ENCODE measurements at places on chromosomes 1 and 21. TPM values are rescaled to one million over a fixed set of nuclear protein-coding genes. Genes with fewer than 3 reads are reported as not detected.
A peak's percentile ranks its signal among the peaks of the same experiment; 100 is the strongest.

The PSEN2 gene
- total RNA-seq = 22.1 TPM

The SH2D1B gene
- total RNA-seq = not detected

The C8B gene
- total RNA-seq = not detected

The HCN3 gene
- 4.2 TPM for total RNA-seq

The DMRTA2 gene
- total RNA-seq = not detected

The S100A8 gene
- 1,155 TPM for total RNA-seq

The NID1 gene
- total RNA-seq = 154 TPM

The ACKR1 gene
- 102 TPM for total RNA-seq

The AMPD1 gene
- total RNA-seq = not detected

The SPATA46 gene
- total RNA-seq = not detected

DNA sequence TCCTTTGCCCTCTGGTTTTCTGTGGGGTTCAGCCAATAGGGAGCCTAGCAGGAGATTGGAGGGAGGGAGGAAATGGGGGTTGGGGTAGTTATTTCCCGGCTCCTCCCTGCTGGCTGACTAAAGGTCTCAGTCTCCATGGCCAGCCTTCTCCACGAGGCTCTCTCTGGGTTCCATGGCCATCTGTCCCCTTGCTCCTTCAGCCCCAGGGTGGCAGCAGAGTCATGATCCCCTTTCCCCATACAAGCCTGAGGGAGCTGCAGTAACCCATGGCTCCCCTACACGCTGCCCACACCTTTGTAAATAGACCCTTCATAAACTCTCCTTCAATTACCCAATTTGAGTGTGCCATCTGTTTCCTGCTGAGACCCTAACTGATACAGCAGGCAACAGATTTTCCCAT lies 176.1 kb upstream of the CSF3R start:
- DNase-seq = no peak

GRCh38 chr1:74699331-74699730 lies 25.7 kb upstream of the ERICH3 start:
- no peak for DNase-seq

GRCh38 chr1:111603979-111604378 lies 15.6 kb upstream of the RAP1A start:
- no peak for DNase-seq

DNA sequence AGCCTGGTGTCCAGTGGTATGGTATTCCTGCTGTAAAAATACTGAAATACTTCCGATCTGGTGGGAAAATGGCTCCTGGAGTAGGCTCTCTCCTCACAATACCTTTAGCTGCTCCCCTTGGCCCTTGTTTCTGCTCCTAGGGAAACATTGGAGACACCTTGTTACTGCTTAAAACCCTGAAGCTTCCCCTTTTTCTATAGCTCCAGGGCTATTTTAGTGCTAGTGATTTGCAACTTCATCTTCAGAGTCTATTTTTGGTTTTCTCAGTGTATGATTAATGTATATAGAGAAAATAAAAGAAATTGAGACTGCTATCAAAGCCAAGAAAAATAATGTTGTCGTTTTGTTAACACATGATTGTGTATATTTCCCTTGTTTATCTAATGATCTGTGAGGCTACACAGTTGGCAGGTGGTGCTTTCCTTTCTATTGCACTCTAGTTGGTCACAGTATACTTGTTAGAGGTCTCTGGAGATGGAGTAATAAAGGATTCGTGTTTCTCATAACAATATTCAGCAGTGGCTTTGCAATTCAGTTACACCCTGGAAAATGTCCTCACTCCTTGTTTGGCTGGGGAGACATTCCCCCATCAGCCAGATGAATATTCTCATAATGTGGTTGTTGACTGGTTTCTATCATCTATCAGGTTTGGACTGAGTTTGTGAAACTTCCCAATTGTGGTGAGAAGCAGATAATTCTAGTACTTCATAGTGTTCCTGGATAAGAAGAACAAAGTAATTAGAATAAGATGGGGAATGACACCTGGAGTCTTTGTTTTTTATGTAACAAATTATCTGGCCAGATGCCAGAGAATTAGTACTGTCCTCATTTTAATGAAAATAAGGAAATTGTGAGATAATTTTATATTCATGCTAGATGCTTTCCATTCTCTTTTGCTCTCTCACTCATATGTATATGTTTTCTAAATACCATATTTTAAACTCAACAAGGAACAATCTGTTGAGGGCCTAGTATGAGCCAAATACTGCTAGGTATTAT lies 44.8 kb upstream of the CACYBP start:
- no peak for DNase-seq

GRCh38 chr1:169012416-169012815 lies 94.1 kb upstream of the ATP1B1 start:
- no peak for DNase-seq

- no peak for DNase-seq
Measured at GRCh38 chr1:115951560-115951959, 24.8 kb upstream of the SLC22A15 start.

GRCh38 chr1:93435443-93435842 lies 12.5 kb upstream of the FNBP1L start:
- no peak for DNase-seq

- DNase-seq = no peak
Measured at GRCh38 chr1:54581621-54582035, 33.6 kb downstream of the ACOT11 start.

GRCh38 chr1:46903481-46903880 lies 37.8 kb downstream of the CYP4A11 start:
- no peak for DNase-seq

GRCh38 chr1:153612755-153613331 lies at the start of gene S100A16:
S100A16 (minus strand) TSS chr1:153613137; CDS start chr1:153608151, 4,986 bp downstream.
- DNase-seq = no peak

DNA sequence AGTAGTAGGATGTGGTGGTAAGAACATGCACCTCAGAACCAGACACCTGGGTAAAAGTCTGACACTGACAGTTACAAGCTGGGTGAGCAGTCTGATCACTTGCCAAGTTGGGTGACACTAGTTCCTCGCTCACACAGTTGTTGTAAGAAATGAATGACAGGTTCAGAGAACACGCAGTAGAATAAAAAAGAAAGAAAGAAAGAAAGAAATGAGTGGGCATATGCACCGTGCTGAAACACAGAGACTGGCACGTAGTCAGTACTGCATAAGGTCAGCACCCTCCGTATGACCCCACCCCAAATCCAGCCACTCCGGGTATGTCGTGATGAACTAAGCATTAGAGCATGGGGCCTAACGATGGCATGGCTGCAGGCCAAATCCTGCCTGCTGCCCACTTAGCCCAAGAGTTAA lies 90.6 kb downstream of the GLUL start:
- DNase-seq = no peak

DNA sequence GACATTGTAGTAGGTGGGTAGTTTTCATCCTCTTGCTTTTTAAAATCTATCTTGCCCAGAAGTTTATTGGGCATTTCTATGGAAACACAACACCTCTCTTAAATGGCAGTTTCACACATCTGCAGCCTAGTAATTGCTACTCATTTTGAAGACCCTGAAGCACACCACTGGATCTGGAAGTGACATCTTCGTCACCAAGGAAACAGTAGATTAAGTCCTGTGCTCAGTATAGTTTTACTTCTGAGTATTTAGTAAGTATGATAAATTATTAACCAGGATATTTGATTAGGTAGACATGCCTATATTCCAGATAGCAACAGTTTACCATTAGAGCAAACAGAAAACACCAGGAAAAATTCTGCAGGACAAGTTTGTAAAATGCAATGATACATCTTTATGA lies 48.7 kb downstream of the UCK2 start:
- DNase-seq = no peak

DNA sequence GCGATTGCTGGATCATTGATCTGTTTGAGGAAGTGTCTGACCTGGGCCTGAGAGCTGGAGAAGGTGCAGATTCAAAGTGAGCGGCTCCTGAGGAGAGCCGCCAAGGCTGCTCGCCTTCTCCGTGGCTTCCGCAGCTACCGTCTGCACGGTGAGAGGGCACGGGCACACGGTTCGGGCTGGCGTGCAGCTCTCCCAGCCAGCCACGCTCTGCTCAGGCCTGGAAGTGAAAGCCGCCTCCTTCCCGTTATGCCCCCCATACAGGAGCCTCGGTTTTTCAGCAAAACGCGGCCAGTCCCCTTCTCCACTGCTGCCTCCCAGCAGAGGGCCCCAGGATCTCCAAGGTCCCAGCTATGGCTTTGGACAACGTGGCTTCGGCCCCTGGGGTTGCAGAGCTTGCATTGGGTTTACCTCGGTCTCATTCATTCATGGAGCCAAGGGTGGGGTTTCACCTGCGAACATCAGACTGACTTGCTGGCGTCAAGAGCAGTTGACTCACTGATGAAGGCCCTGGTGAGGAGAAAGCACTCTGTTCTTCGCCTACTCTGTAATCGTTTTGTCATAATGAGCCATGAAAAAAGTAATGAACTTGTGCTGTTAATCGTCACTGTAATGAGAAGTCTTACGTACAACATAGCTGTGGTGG lies 24.4 kb upstream of the PDXK start:
- DNase-seq = no peak

DNA sequence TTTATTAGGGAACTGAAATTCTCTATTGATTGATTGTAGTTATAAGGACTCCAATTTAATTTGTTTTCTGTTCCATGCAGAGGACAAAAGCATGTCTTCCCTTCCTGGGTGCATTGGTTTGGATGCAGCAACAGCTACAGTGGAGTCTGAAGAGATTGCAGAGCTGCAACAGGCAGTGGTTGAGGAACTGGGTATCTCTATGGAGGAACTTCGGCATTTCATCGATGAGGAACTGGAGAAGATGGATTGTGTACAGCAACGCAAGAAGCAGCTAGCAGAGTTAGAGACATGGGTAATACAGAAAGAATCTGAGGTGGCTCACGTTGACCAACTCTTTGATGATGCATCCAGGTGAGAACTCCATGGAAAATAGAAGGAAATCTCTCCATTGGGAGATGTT lies 1.5 kb downstream of the SETDB1 start:
- no peak for DNase-seq

- no peak for DNase-seq
Measured at GRCh38 chr1:176866011-176866714, 298.3 kb downstream of the ASTN1 start.

- DNase-seq = no peak
Measured at GRCh38 chr1:93503163-93503562, 55.2 kb downstream of the FNBP1L start.

GRCh38 chr1:98143403-98143802 lies 222.6 kb upstream of the DPYD start:
- no peak for DNase-seq

DNA sequence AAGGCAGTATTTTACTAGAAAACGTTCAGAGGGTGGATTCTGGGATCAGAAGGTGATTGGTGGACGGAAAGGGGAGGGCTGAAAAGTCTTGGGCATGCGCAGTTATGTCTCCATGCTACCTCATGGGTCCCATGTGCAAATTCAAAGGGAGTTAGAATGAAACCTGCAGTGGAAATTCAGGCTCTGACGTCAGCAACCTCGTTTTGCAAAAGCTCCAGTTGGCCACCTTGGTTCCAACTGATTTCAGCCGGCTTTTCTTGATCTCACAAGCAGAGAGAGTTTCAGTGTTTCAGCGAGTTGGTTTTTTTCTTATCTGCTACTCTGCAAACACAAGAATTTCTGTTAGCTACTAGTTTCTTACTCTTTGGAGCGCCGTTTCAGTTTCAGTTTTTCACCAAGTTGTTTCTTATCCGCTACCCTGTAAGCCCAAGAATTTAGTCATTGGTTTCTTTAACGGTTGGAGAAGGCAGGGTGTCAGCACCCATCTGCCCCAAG lies 69.8 kb upstream of the PGBD5 start:
- DNase-seq = no peak

DNA sequence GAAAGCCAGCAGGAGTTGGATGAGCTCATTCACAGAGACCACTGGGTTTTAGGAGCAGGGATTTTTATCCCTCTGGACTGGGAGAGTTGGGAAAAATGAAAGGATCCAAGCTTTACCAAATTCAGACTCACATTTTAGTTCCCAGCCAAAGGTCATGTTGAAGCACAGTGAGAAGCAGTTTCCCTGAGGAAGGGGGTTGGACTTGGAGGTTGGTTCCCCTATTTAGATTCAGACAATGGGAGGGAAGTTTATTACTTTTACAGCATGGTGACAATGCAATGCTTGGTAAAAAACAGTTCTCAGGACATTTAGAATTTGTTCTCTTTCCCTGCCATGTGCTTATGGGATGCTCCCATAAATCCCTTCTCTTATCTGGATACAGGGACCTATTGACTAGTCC lies 57.3 kb upstream of the ZNF648 start:
- DNase-seq = no peak

DNA sequence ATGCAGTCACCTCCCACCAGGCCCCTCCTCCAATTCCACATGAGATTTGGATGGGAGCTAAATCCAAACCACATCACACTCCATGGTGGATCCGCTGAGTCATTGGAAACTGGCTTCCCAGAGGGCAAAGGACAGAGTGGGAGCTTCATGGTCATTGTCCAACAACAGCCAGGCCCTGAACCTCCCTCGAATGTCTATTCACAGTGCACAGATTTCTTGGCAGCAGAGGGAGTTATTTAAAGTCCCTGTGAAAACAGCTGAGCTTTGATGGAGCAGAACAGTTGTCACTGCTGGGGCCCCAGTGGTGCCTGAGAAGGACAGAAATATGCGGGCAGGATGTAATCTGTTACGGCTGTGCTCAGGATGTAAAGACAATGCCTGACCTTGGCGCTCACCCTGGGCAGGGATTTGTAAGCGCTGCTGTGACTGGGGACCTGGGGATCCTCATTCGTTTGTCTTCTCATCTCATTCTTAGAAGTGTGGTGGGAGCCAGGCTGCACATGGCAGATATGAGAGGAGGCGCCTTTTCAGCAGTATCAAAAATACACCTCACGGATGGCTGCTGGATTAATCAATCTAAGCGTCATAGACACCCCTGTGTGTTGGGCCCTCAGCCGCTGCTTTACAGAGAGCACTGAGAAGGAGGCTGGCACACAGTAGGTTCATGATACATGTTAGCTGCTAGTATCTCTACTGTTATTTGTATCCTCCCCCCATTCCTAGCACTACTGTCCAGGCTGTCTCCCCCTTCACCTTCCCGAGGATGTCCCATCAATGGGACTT lies 439.4 kb downstream of the PTPRU start:
- DNase-seq = peak; percentile 72

All from vagina (tissue), 2 donors.